Neural crest cell (in vitro differentiated cells): ENCODE measurements at places on chromosomes 2 and 18. TPM values are rescaled to one million over a fixed set of nuclear protein-coding genes. Genes with fewer than 3 reads are reported as not detected.

Gene PPM1G
- 157 and 163 TPM in 2 replicates for total RNA-seq

Gene ZEB2
- 192 and 200 TPM in 2 replicates for total RNA-seq

Gene BCL2L11
- total RNA-seq: 16.4 and 21.9 TPM in 2 replicates

Gene C2orf68
- total RNA-seq: 50.4 and 53.7 TPM in 2 replicates
